ENCODE measurements at places on chromosomes 6 and 20. TPM values are rescaled to one million over a fixed set of nuclear protein-coding genes. Genes with fewer than 3 reads are reported as not detected.

HLA-DRB5 gene
- total RNA-seq, result 0.82 TPM

PRDM1 gene
- 19.6 TPM for total RNA-seq

FRMD1 gene
- 0.05 TPM for total RNA-seq

HLA-DOA gene
- 7.3 TPM for total RNA-seq

MAN1A1 gene
- 34.4 TPM for total RNA-seq

PHF10 gene
- 33.6 TPM for total RNA-seq

GRCh38 chr20:47614703-47615309 is 113.1 kb downstream of the NCOA3 start:
- H3K36me3 ChIP-seq, result no peaks in the 10 kb centered on the region
- H3K27ac ChIP-seq, result no peak overlapping the region
- H3K4me1 ChIP-seq, result peaks cover 18% of the 10 kb centered on the region
- H3K27me3 ChIP-seq, result no peaks in the 10 kb centered on the region
- DNase-seq, result no peak

DNA sequence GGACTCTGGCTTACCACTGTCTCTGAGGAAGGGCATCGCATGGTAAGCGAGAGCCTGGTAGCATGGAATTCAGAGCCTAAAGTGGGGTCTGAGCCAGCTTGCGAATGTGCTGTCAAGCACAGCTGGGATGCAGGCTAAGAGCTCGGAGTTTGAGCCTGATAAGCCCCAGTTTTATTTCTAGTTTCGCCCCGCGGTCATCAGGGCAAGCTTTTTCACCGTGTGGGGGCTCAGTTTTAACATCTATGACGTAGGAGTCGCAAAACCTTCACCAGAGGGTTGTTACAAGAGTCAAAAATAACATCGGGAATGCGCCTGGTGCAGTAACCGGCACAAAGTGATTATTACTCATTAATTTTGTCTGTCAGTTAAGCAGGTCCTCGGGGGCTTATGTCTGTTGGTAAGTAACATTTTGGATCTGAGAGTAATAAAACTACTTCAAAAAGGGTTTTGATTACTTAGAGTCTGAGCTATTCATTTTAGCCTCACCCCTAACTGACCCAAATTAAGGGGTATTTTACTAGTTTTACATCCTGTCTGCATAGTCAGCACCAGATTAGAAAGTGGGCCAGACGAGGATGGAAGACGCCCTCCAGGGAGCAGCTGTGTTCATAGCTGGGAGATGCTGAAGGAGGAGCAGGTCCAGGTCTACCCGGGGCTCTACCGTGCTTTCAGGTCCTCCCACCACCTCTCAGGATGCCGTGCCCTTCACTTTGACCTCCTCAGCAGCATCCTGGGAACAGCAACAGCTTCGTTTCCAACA is 29.7 kb downstream of the SLC22A23 start:
- peaks cover 31% of the 10 kb centered on the region for H3K4me1 ChIP-seq
- H3K4me3 ChIP-seq, result no peak overlapping the region
- H3K27me3 ChIP-seq, result peaks cover 2% of the 10 kb centered on the region
- DNase-seq, result no peak
- no peak overlapping the region for H3K27ac ChIP-seq
- peaks cover 11% of the 10 kb centered on the region for H3K36me3 ChIP-seq

DNA sequence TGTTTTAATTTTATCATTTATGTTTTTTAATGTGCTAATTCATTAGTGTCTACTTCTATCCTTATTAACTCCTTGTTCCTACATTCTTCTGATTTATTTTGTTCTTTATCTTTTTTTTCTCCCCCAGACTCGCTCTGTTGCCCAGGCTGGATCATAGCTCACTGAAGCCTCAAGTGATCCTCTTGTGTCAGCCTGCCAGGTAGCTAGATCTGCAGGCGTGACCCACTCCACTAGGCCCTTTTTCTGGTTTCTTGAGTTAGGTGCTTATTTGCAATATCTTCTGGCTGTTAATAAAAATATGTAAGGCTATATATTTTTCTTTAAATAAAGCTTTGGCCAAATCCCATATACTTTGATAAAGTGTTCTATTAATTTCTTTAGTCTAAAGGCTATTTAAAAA is 2.8 kb downstream of the TAF11 start:
- no peak overlapping the region for H3K27ac ChIP-seq
- peaks cover 15% of the 10 kb centered on the region for H3K4me1 ChIP-seq
- peaks cover 10% of the 10 kb centered on the region for H3K36me3 ChIP-seq
- peak overlapping the region; percentile 53 for H3K4me3 ChIP-seq

- H3K36me3 ChIP-seq, result no peaks in the 10 kb centered on the region
- H3K27me3 ChIP-seq, result peaks cover 2% of the 10 kb centered on the region
- H3K4me3 ChIP-seq, result no peak overlapping the region
- DNase-seq, result no peak
- peaks cover 19% of the 10 kb centered on the region for H3K4me1 ChIP-seq
- H3K27ac ChIP-seq, result no peak overlapping the region
Observed at GRCh38 chr20:39111359-39112177, 149.4 kb downstream of the DHX35 start.

DNA sequence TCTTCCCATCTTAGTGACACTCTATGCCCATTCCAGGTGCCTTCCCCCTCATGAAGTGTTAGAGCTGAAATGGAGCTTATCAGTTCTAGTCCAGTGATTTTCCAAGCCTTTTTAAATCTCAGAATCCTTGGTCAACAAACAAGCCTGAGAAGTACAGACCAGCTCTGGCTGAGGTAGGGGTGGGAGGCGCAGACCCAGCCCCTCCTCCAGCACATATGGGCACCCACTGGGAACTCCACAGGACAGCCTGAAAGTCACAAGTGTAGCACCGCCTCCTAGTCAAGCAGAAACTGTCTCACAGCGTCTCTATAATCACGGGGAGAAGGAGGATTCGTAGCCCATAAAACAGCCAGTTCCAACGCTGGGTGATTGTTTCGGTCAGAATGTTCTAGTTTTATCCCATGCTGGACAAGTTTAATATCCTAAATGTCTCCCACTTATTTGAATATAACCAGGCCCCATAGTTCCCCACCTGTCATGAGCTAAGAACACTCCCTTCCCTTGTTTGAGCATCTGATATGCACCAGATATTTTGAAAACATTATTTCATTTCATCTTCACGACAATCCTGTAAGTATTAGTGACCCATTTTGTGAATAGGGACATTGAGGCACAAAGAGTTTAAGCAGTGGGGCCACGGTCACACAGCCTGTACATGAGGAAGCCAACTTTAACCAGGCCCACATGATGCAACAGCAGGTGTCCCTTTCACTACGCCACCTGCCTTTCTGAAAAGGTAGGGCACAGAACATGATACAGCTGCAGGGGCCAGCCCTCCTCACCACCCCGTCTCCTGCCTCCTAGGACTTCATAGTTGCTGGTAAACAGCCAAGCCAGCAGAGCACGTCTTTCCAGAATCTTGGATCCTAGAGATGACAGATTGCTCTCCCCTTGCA is 40.1 kb downstream of the TRAF3IP2 start:
- H3K4me3 ChIP-seq, result peak overlapping the region; percentile 76
- H3K27me3 ChIP-seq, result peaks cover 15% of the 10 kb centered on the region
- H3K36me3 ChIP-seq, result peaks cover 55% of the 10 kb centered on the region
- H3K4me1 ChIP-seq, result peaks cover 64% of the 10 kb centered on the region
- DNase-seq, result no peak
- H3K27ac ChIP-seq, result peak overlapping the region; percentile 99

- H3K36me3 ChIP-seq, result no peaks in the 10 kb centered on the region
- H3K27ac ChIP-seq, result no peak overlapping the region
- H3K27me3 ChIP-seq, result peaks cover 9% of the 10 kb centered on the region
- H3K4me1 ChIP-seq, result no peaks in the 10 kb centered on the region
- H3K4me3 ChIP-seq, result no peak overlapping the region
- DNase-seq, result no peak
Observed at GRCh38 chr6:163745536-163746400, 331.2 kb downstream of the QKI start.

- H3K27me3 ChIP-seq, result no peaks in the 10 kb centered on the region
- H3K4me3 ChIP-seq, result no peak overlapping the region
- no peaks in the 10 kb centered on the region for H3K4me1 ChIP-seq
- H3K27ac ChIP-seq, result no peak overlapping the region
- no peaks in the 10 kb centered on the region for H3K36me3 ChIP-seq
- no peak for DNase-seq
Observed at GRCh38 chr6:139278190-139278589, 13.6 kb downstream of the TXLNB start.

DNA sequence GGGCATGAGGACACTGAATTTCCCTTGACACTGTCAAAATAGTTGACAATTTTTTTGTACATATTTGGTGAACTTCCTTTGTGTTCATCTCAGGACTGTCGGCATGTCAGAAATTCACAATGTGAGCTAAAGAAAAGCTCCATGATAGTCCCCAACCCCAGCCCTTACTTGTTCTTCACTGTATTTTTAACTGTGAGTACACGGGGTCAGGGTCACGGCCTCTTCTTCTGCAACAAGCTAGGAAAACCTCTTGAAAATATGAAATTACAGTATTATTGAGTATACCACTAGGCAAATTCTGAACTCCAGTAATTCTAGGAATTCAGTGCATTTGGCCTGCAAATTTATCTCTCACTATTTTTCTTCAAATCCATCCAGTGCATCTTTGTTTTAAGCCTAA is 199.4 kb downstream of the SLC24A3 start:
- H3K4me3 ChIP-seq, result no peak overlapping the region
- no peaks in the 10 kb centered on the region for H3K27me3 ChIP-seq
- H3K27ac ChIP-seq, result no peak overlapping the region

All from endothelial cell (in vitro differentiated cells).